Lung microvascular endothelial cell (primary cell): ENCODE measurements at places on chromosomes 2 and 18. TPM values are rescaled to one million over a fixed set of nuclear protein-coding genes. Genes with fewer than 3 reads are reported as not detected.

DNA sequence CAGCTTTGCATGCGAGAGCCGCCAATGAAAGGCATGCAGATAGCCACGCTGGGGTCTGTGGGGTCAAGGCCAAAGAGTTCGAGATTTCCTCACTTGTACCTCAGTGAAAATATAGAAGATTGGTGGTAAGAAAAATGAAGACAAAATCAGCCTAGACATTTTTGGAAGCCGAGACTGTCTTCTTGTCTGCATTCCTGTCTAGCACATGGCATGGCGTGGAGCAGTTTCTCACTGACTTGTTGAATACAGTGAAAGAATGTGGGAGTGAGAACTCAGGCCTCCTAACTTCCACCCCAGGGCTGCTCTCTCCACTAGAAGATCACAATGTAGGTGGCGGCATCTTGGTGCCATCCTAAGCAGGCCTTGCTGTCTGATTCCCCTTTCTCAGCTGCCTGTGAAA, 740.8 kb upstream of the HS6ST1 start:
- no peak for DNase-seq

GRCh38 chr2:121293450-121294325, 8.7 kb upstream of the TFCP2L1 start:
- no peak for DNase-seq

DNA sequence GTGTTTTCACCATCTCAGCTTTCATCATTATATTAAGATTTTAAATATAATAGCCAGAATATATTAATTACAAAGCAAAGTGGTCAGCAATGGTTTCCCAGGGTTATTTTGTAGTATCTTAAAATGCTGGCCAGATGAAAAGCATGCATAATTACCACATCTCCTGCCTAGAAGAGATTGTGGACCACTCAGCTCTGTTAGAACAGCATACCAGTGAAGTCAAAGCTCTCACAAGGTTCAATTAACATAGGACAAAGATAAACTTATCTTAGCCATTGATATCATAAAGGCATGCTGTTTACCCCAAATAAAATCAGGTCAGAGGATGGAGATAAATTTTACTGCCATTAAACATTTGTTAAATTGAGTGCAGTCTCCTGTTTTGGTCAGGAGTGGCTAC, 19.3 kb upstream of the PDE1A start:
- DNase-seq: no peak

- DNase-seq: no peak
Observed at GRCh38 chr2:107542314-107542740, 284.4 kb upstream of the RGPD4 start.

GRCh38 chr2:28292491-28292890, 100.2 kb upstream of the FOSL2 start:
- no peak for DNase-seq

DNA sequence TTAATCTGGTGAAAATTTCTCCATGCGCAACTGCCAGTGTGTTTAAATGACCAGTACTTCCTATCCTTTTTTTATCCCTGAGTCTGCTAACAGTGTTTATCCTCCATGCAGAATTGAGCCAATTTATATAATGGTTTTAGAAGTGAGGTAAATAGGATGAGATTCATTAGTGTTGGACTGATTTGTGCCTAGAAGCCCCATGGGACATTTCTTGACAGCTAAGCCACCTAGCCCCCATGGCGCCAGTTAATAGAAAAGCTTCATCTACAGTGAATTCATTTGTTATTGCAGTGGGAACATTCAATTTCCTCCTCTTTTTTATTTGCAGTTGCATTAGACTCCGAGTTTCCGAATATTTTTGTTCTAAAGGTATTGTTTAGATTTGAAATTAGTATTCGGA, 175.6 kb downstream of the ARL6IP6 start:
- no peak for DNase-seq

Gene CHST10
- 6.5 and 7.6 TPM in 2 replicates for total RNA-seq

Gene LDAH
- 12.9 and 15.0 TPM in 2 replicates for total RNA-seq

GRCh38 chr2:103401621-103402020, 639.8 kb downstream of the TMEM182 start:
- peak; percentile 1 for DNase-seq

DNA sequence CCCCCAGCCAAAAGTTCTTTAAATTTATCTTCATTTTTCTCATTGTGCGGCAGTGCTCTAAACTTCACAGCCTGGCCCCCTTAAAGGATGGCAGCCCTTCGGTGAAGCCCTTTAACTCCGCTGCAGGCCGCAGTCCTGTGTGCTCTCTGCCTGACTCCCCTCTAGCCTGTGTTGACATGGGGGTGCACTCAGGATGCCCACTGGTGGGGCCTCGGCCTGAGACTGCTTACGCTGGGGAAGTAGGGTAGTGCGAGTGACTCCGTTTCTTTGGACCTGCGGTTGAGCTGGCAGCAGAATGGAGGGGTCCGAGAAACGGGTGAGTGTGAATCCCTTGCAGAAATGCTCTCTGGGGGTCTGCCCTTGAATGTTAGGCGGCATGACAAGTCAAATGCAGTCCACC, 5.6 kb downstream of the RAB12 start:
- no peak for DNase-seq

GRCh38 chr2:16168506-16169264, 228.3 kb downstream of the MYCN start:
- DNase-seq: no peak

DNA sequence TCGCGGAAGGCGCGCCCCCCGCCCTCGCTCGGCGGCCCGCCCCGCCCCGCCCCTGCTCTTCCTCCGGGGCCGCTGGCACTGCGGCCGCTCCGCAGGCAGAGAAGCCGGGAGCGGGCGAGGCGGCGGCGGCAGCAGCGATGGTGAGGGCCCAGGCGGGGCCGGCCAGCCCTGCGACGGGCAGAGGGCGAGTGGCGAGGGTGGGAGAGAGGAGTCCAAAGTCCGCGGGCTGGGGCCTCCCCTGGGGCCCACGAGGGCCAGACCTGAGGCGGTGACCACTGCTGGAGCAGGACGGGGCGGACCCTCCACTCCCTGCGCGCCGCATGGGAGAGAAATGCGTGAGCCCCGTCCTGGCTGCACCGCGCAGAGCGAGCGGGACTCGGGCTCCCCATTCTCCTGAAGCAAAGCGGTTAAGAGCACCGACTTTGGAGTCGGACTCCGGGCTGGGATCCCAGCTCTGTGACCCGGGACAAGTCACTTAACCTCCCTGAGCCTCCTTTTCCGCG, at the start of gene VAMP5:
TSS of gene VAMP5 (plus strand) at position 78 of the 503 bp plus-strand sequence. CDS start at position 138, 60 bp downstream.
- peak; percentile 38 for DNase-seq

DNA sequence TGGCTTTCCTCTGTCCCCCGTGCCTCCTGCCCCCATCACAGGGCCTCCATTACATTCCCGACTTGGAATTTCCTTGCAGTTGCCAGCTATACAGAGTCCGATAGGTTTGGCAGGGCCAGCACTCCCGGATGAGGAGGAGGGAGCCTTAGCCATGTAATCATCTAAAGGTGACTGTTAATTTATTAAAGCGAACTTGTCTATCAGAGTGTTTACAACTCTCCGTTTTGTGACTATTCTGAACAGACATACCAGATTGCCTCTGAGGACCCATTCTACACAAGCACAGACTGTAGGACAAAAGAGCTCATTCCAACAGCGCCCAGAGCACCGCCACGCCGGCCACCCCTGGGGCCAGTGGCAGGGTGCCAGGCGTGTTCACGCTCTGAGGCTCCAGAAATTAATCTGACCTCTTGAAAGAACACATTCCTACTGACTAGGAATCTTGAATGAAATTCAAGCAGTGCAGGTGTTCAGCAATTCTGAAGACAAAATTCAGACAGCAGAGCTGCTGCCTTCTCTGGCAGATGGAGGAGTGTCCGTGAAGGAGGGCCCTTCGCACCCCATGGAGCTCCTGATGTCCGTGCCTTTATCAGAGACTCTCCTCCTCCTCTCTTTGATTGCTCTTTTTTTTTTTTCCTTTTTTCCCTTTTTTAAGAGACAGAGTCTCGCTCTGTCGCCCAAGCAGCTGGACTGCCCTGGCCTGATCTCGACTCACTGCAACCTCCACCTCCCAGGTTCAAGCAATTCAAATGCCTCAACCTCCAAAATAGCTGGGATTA, 58.1 kb upstream of the RALBP1 start:
- no peak for DNase-seq

Gene RAD51AP2
- not detected in 2 replicates for total RNA-seq

- no peak for DNase-seq
Observed at GRCh38 chr2:120741571-120742561, 6.2 kb downstream of the GLI2 start.

Gene HNRNPA3
- 26.6 and 31.8 TPM in 2 replicates for total RNA-seq

- DNase-seq: no peak
Observed at GRCh38 chr18:68298330-68298729, 416.6 kb downstream of the TMX3 start.

- no peak for DNase-seq
Observed at GRCh38 chr2:108974674-108975073, 14.3 kb downstream of the EDAR start.

GRCh38 chr2:64296140-64296480, 151.9 kb upstream of the PELI1 start:
- DNase-seq: no peak

DNA sequence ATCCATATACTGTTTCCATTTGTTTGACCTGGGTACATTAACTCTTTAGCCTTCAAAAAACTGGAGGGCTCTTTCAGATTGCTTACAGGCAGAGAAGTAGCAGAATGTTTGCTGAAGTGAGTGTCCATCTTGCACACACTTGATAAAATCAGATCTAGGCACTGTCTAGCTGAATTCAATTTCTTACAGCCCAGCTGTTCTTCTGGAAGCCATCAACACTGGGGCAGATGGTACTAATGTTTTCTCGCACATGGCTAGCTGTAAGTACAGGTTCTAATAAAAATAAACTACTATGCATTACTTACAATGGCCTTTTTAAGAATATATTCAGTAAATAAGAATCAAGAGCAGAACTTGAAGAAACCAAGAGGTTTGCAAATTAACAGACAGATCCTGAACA, 175.9 kb downstream of the NBAS start:
- DNase-seq: no peak

- DNase-seq: no peak
Observed at GRCh38 chr18:9419956-9420631, 55.2 kb upstream of the RALBP1 start.

- peak; percentile 82 for DNase-seq
Observed at GRCh38 chr18:55500316-55501086, 87.5 kb downstream of the TCF4 start.

- DNase-seq: no peak
Observed at GRCh38 chr2:230321031-230321430, 6.0 kb upstream of the SP140L start.

- no peak for DNase-seq
Observed at GRCh38 chr2:130843321-130843985, 6.7 kb downstream of the ARHGEF4 start.

- DNase-seq: no peak
Observed at GRCh38 chr2:104318001-104318665, 535.8 kb upstream of the POU3F3 start.

- no peak for DNase-seq
Observed at GRCh38 chr2:164023896-164024295, 288.1 kb upstream of the FIGN start.

GRCh38 chr2:169798718-169799592, at the start of gene SSB:
Gene SSB (plus strand): TSS chr2:169798871. CDS start chr2:169800961, 2,090 bp downstream.
- DNase-seq: peak; percentile 92

Gene MC2R
- total RNA-seq: not detected in 2 replicates

DNA sequence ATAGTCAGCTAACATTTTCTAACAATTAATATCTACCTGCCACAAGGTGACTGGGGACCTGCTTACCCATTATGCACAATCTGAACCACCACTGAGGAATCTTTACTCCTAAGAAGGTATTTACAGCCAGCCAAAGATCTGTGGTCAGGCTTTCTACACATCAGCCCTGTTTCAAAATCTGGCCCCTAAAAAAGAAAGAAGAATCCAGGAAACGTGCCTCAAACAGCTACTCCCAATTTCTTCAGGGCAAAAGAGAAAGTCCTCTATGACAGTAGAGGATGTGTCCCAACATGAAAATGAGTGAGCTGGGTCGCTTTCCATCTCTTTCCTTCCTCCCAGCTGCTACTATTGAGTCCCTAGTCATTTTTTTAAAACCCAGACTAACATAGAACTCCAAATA, 79.5 kb downstream of the EPB41L3 start:
- DNase-seq: no peak

DNA sequence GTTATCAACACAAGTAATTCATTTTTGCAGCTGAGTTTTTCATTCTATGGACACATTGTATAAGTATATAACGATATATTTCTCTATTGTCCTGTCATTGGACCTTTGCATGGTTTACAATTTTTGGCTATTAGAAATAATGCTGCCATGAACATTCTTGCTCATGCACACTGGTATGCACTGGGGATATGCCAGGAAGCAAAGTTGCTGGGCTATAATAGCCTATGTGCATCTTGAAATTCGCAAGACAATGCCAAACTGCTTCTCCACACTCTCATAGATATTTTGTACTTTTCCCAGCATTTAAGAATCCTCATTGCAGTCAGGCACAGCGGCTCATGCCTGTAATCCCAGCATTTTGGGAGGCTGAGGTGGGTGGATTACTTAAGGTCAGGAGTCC, 852.6 kb upstream of the ID2 start:
- no peak for DNase-seq

Gene BMP10
- not detected in 2 replicates for total RNA-seq

- DNase-seq: no peak
Observed at GRCh38 chr18:4276953-4277585, 178.0 kb downstream of the DLGAP1 start.

Gene GALR1
- total RNA-seq: not detected in 2 replicates

DNA sequence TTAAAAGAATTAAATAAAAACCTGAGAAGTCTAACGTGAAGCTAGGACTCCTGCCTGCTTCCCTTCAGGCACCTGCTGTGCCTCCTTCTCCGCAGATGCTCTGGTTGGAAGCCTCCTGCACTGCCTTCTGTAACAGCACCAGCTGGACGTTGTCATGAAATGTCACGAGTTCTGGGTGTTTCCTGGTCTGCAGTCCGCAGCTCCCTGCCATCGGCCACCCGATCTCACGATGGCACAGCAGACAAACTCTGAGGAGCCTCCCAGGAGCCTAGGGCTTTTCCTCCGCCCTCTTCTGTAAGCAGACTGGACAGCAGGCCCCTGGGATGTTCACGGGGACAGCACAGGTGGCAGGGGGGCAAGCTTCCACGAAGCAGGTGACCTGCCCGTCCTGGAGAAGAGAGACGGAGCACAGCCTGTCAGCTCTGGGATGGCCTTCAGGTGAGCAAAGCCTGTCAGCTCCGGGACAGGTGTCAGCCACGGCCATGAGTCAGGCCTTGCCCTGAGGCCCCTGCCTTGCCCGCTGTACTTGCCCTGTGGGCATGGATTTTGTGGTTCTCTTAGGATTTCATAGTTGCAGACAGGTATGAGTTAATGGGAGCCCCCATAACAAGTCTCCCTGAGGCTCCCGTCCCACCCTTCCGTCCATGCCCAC, 110.3 kb downstream of the PXDN start:
- no peak for DNase-seq

Gene FANCL
- 8.9 and 10.1 TPM in 2 replicates for total RNA-seq
